Activated CD4-positive, alpha-beta T cell treated with anti-CD3 and anti-CD28 coated beads for 4 hours (primary cell): ENCODE measurements at places on chromosomes 6 and 20.

DNA sequence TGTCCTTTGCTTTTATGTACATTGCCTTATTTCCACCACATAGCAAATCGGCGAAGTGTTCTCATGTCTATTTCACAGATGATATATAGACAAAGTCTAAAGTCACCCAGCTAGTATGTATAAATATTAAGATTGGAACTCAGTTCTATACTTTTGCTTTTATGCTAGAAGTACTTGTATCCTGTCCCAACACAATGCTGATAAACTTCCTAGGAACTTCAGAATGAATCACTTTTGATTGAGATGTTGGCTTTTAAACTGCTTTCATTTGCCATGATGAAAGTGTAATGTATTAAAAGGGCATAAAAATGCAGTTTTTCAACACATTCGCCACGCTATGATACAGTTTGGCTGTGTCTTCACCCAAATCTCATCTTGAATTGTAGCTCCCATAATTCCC is 50.8 kb downstream of the GCLC start:
- no peak for DNase-seq

DNA sequence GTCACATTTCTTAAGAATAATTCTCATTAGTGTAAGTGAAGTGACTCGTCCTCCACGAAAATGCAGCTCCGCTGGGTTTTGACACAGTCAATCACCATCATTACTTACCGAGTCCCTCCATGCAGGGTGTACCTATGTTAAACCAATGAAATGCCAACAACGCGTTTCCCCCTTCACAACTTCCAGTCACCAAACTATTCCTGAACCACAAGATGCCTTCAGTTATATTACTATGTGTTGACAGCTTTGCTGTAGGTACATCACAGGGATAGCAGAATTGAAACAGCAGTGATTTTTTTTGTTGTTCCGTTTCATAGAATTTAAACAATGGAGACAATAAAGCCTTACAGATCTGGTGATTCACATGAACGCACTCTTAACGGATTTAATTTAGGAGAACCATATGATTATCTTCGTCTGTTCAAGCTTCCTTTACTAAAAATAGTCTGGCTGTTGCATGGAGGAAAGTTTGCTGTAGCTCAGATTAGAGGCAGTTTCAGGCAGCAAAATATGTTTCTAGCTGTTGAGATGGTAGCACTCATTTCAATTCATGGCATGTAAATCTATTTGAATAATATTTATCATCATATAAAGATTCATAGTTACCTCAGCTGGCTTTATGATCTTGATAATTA is 652.8 kb downstream of the PRKN start:
- DNase-seq: no peak

DNA sequence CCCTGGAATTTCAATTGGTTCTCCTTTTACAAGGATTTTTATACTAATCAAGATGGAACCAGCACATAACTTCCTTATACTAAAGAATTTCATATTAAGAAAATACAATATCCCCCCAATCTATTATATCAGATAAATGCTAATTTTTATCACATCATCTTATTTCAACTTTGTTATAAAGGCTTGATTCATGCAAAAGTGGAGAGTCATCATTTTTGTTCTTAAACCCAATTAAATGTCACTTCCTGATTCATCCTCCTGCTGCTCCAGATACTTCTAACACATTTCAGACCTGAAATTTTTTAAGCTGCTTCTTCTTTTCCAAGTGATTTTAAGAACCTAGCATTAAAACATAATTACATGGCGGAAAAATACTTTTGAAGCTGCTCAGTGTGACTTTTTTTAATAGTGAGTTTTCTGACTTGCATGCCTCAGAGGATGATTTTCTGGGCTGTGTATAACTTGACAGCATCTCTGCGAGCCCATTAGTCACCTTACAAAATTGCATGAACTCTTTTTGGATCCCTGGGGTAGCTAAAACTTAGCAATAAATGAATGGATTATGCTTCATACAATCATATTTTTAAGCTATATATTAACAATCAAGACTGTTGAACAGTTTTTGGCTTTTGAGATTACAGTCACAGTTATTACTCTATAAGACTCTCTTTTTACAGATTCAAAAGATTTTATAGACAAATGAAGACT is 134.1 kb downstream of the ELOVL4 start:
- DNase-seq: no peak

DNA sequence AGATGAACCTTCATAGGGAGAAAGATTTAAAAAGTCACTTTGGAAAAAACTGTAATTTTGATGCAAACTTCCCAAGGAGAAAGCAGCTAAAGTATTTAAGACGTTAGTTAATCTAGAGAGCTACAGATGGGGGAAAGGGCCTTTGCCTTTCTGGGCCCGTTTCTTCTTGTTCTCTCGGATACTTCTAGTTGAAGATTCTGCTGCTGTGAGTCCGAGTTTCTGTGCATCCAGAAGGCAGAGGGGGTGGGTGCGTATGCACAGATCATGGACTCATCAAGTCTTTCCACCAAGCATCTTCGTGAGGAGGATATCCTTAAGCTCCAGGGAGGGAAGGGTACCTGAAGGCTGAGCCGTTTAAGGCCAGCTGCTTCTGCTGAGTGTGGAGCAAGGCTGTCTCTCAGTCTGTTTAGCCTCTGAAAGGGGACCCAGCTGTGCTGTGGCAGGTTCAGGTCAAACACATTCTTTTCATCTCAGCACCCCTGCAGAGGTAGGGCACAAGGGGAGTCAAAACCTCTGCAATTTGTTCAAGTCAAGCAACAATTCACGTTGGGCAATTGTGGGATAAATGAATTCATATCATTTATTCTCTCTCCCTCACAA is 4.3 kb downstream of the LAMP5 start:
- DNase-seq: no peak

- DNase-seq: no peak
These were observed 342.2 kb upstream of the NT5E start for GRCh38 chr6:85107701-85108100.

DNA sequence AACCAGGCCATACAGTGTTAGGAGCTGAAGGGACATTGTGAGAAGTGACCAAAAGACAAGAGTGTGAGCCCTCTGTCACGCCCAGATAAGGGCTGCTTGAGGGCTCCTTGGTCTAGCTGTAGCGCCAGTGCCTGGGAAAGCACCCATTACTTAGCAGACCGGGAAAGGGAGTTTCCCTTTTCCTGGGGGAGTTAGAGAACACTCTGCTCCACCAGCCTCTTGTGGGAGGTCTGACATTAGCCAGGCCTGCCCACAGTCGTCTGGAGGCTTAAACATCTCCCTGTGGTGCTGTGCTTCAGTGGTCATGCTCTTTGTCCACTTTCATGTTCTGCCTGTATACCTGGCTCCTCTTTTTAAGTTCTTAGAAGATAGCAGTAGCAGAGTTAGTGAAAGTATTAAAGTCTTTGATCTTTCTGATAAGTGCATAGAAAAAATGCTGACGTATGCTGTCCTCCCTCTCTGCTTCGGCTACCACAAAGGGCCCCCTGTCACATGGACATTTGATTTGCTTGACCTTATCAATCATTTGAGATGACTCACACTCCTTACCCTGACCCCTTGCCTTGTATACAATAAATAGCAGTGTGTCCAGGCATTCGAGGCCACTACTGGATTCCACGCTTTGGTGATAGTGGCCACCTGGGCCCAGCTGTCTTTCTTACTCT is 201.5 kb upstream of the ECI2 start:
- DNase-seq: no peak

GRCh38 chr20:54002741-54003140 is 67.7 kb downstream of the BCAS1 start:
- no peak for DNase-seq

- DNase-seq: no peak
These were observed 60.9 kb downstream of the MCHR2 start for GRCh38 chr6:99933129-99933528.

GRCh38 chr6:11785415-11785773 is 6.8 kb upstream of the ADTRP start:
- DNase-seq: peak; percentile 8

DNA sequence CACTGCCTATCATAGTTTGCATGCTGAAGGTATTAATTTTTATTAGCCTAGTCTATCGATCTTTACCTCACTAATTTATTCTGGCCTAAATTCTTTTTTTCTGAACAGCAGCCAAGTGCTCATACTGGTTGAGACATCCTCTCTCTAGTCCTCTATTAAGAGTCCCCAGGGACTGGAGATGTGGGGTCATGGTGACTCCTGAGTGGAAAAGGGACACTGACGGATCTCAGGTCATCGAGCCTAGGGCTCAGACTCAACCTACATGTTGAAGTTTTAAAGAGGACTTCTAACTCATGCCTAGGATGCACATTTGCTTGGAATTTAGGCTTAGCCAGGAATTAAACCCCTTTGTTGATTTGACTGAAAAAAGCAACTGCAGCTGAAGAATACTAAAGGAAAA is 378.1 kb downstream of the BTBD9 start:
- DNase-seq: no peak

GRCh38 chr6:42359021-42359420 is 92.7 kb downstream of the TRERF1 start:
- no peak for DNase-seq

- no peak for DNase-seq
These were observed 109.4 kb upstream of the EMILIN3 start for GRCh38 chr20:41476013-41476441.

DNA sequence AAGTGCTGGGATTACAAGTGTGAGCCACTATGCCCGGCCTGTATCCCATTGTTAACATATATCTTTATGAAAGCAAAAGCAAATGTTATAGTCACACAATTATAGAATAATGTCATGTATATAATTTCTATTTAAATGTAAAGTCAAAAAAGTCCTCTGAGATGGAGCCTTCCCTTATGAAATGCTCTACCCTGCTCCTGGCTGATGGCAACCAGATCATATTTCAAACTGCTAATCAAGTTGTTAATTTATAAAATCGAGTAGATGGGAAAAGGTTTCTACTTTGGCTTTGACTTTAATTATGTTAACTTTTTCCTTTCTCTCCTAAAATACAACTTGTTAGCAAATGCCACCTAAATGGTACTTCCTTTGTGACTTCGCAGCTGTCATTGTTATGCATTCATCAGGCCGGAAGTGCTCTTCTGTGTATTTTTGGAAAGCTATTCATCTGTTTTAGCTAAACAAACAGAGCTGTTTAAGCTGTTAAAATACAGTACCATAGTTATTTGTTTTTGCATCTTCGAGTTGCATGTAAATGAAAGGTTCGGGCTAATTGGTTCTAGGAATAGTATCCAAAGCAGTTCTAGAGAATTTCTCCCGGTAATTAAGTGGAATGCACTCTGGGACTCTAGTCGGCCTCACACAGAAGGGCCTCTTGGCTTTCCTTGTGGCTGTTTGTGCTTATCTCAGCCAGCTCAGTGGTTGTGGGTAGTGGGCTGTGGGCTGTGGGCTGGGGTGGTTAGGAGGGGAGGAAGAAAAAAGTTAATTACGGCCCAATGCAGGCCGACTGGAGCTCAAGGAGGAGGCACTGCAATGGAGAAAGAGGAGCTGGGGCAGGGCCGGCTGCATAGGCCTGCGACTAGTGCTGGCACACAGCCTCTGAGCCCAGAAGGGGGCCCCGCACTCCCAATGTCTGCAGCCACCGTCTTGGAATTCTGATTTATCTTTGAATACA is 34.8 kb downstream of the SLC35D3 start:
- no peak for DNase-seq

GRCh38 chr6:110664933-110665332 is 150.3 kb downstream of the CDK19 start:
- no peak for DNase-seq

GRCh38 chr6:164690241-164690640 is 619.2 kb downstream of the C6orf118 start:
- DNase-seq: no peak

DNA sequence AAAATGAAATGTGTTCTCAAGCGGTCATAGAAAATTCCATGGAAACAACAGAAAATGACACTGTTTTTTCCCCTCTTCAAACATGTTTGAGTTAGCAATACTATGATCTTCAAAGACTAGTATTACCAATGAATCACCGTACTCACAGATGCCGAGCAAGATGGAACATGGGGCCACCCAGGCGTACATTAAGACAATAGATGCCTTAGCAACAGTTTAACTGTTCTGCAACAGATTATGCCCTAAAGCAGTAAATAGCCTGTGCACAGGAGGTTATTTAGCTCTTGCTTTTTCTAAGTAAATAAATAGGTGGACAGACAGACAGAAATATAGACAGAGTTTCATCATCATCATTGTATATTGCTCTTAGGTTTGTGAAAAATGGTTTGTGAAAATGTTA is 284.0 kb upstream of the DEFB112 start:
- DNase-seq: no peak

- no peak for DNase-seq
These were observed 71.5 kb downstream of the NCR2 start for GRCh38 chr6:41406728-41407489.

GRCh38 chr20:11067359-11067758 is 393.6 kb upstream of the JAG1 start:
- no peak for DNase-seq

- DNase-seq: no peak
These were observed 171.4 kb downstream of the COL9A1 start for GRCh38 chr6:70131528-70131927.

DNA sequence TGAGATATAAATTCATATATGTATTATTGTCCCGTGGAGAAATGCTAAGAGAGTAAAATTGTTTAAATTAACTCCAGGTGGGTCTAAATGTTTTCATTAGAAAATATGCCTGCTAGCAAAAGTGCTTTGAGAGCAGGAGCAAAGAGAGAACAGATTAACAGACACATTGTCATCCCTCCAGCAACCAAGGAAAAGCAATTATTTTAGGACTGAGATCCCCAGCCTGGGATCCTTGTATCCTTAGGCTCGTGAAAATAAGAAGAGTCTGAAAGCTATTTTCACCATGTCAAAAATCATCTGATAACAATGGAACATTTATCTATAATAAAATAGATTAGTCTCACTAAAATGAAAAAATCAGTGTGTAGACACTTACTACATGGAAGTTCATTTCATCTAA is 11.5 kb upstream of the MRS2 start:
- DNase-seq: no peak

- no peak for DNase-seq
These were observed 29.2 kb downstream of the RSPH3 start for GRCh38 chr6:158970640-158971275.

DNA sequence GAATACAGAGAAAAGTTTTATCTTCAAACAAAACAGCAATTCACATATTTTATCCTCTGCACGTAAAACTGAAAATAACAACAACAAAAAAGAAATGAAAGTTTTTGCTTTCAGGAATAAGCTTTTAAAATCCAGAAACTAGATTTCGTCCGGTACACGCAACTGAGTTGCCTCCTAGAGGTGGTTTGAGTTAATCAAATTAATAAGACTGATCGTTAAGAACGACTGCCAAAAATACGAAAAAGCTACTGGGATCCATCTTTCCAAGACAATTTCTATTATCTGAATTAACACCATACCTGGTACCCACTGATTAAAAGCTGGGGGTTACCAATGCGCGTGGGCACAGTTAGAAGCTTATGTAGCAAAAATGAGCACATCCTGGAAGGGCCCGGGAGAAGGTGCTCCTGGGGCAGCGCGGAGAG is 669 bp downstream of the PDCD2 start:
- no peak for DNase-seq

GRCh38 chr6:75602246-75603105 is 796 bp downstream of the SENP6 start:
- DNase-seq: peak; percentile 68

GRCh38 chr20:48283470-48284110 is 498.3 kb upstream of the SULF2 start:
- DNase-seq: no peak
